ENCODE measurements at places on chromosomes 13 and 19. TPM values are rescaled to one million over a fixed set of nuclear protein-coding genes. Genes with fewer than 3 reads are reported as not detected.
A peak's percentile ranks its signal among the peaks of the same experiment; 100 is the strongest.

- no peaks in the 10 kb centered on the region for H3K4me1 ChIP-seq
- no peak for DNase-seq
These were observed 37.3 kb downstream of the PHF11 start for GRCh38 chr13:49533011-49533410.

DNA sequence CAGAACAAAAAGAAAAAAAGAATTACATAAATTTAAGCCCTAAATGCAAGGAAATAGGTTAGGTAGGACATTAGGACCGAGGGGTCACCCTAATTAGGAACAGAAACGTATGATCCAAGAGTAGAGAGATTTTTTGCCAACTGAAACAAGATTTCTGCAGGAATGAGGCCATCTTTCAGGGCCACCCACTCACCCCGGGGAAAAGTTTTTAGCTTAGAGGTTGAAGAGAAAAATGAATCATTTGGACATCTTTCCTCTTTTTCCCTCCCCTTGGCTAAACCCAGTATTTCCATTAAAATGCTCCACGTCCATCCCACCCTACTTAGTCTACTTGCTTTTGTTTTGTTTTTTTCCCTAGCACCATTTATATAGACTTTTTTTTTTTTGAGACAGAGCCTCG is 10.6 kb upstream of the PNMA8A start:
- no peaks in the 10 kb centered on the region for H3K4me1 ChIP-seq
- H3K36me3 ChIP-seq: no peaks in the 10 kb centered on the region
- H3K27ac ChIP-seq: peak overlapping the region; percentile 1
- peaks cover 58% of the 10 kb centered on the region for H3K27me3 ChIP-seq

- no peak overlapping the region for H3K4me3 ChIP-seq
- no peak overlapping the region for H3K27ac ChIP-seq
- H3K4me1 ChIP-seq: no peaks in the 10 kb centered on the region
These were observed 188.7 kb downstream of the TM9SF2 start for GRCh38 chr13:99689955-99690354.

DNA sequence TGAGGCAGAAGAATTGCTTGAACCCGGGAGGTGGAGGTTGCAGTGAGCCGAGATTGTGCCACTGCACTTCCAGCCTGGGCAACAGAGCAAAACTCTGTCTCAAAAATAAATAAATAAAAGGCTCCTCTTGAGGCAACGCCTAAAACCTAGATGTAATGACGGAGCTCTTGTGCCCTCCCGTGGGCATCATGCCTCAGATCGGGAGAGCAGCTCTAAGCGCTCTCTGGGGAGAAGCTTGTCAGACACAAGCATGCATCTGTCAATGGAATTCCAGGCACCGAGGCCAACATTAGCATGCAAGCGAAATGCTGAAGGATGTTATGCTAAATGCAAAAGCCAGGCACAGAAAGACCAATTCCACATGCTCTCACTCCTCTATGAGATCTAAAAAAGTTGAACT is 45.6 kb upstream of the MRI1 start:
- no peaks in the 10 kb centered on the region for H3K36me3 ChIP-seq
- H3K4me1 ChIP-seq: no peaks in the 10 kb centered on the region
- peak; percentile 69 for DNase-seq

DNA sequence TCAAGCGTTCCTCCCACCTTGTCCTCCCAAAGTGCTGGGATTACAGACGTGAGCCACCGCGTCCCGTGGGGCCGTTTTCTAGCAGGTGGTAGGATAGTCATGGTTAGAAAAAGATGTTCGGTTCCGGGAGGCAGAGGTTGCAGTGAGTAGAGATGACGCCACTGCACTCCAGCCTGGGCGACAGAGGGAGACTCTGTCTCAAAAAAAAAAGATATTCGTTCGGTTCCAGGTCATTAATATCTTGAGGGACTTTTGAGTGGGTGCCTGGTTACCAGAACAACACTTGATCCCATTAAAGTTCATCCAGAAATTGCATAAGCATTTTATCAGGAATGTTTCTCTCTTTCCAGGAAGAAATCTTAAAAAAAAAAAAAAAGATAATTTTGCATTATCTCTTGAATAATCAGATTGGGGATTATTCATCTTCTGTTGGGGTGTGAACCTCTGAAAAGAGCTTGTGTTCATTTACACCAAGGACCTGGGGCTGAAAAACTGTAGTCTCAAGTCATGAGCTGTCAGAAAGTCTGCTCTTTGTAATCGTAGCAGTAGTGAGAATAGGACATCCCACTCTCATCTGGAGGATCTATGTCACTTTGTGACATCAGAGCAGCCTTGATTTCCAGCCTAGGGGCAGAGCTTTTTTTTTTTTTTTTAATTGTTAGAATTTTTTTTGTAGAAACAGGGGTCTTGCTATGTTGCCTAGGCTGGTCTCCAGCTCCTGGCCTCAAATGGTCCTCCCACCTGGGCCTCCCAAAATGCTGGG is 1.0 kb upstream of the ETHE1 start:
- peak overlapping the region; percentile 91 for H3K27ac ChIP-seq
- H3K4me1 ChIP-seq: peaks cover 59% of the 10 kb centered on the region

The MTIF3 gene
- 91.6 TPM for total RNA-seq

The ODAD3 gene
- total RNA-seq: not detected

The MIER2 gene
- 12.9 TPM for total RNA-seq

The NCR1 gene
- total RNA-seq: not detected
